ENCODE measurements at places on chromosomes 1 and 21. TPM values are rescaled to one million over a fixed set of nuclear protein-coding genes. Genes with fewer than 3 reads are reported as not detected.

The NBPF10 gene
- total RNA-seq: 0.30 TPM

The PADI2 gene
- total RNA-seq: under 0.01 TPM

The KPRP gene
- total RNA-seq: not detected

The RHBG gene
- not detected for total RNA-seq

The ZSWIM5 gene
- total RNA-seq: 0.17 TPM

The RIPPLY3 gene
- not detected for total RNA-seq

The TSTD1 gene
- 4.6 TPM for total RNA-seq

The DDR2 gene
- 80.9 TPM for total RNA-seq

The BATF3 gene
- 1.8 TPM for total RNA-seq

The THEM5 gene
- total RNA-seq: not detected

The SELP gene
- not detected for total RNA-seq

The CFHR3 gene
- total RNA-seq: not detected

The WDR64 gene
- total RNA-seq: not detected

The VWA5B1 gene
- not detected for total RNA-seq

The RHOU gene
- 1.0 TPM for total RNA-seq

The F3 gene
- 10.3 TPM for total RNA-seq

The DEPDC1 gene
- total RNA-seq: 27.2 TPM

The CACNA1S gene
- not detected for total RNA-seq

The IGSF3 gene
- 0.45 TPM for total RNA-seq

The RASSF5 gene
- 0.89 TPM for total RNA-seq

The OR6P1 gene
- total RNA-seq: not detected

The LPAR3 gene
- total RNA-seq: 3.0 TPM

The CD84 gene
- total RNA-seq: not detected

The SPRR2A gene
- total RNA-seq: not detected

The ARID1A gene
- total RNA-seq: 20.2 TPM

The KCNQ4 gene
- total RNA-seq: under 0.01 TPM

The CD1D gene
- 0.67 TPM for total RNA-seq

The ICOSLG gene
- total RNA-seq: under 0.01 TPM

The PCBP3 gene
- 5.2 TPM for total RNA-seq

The TNFAIP8L2 gene
- total RNA-seq: not detected

The TMEM82 gene
- not detected for total RNA-seq

The NPPA gene
- not detected for total RNA-seq

The CEP170 gene
- total RNA-seq: 50.6 TPM

The UBR4 gene
- total RNA-seq: 36.1 TPM

The HAO2 gene
- total RNA-seq: not detected

The EPHA8 gene
- total RNA-seq: not detected

The CALML6 gene
- total RNA-seq: not detected

The CYP4B1 gene
- not detected for total RNA-seq

The B4GALT2 gene
- 110 TPM for total RNA-seq

The LRP8 gene
- total RNA-seq: 22.4 TPM

The MPC2 gene
- total RNA-seq: 42.4 TPM

The GBP3 gene
- 4.6 TPM for total RNA-seq

The DPH5 gene
- total RNA-seq: 40.4 TPM

The HHIPL2 gene
- 0.17 TPM for total RNA-seq

The SSBP3 gene
- total RNA-seq: 12.4 TPM

The GUCA2B gene
- total RNA-seq: not detected

The OR2T29 gene
- total RNA-seq: not detected
